ENCODE measurements at places on chromosomes 7 and 10.

GRCh38 chr10:102701272-102701671 lies 12.9 kb downstream of the ARL3 start:
- DNase-seq = no peak

DNA sequence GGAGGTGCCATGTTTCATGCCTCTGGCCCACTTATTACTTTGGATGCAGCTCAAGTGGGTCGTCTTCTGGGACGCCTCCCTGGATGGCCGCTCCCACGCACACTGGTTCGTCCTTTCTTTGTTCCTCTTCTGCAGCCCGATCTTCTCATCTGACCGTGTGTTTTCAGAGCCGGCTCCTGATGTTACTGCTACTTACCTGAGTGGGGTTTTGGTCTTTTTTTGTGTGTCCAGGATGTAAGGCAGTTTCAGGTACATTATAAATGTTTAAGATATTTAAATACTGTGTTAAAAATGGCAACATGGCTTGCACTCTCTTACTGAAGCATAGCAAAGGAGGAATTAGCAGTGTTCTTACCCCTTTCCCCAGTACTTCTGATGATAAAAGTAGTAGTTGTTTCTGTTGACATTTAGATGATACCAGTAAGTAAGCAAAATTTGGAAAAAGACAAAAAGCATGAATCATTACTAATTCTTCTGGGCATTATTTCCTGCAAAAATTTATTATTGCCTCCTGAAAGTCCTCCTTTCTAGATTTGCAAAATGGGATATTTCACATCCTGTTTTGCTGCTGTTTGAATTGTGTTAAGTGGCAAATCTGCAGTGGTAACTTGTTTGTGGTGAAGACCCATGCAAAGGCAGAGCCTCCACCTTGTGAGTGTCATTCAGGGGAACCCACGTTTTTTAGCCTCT lies 59.4 kb downstream of the SHH start:
- no peak for DNase-seq

DNA sequence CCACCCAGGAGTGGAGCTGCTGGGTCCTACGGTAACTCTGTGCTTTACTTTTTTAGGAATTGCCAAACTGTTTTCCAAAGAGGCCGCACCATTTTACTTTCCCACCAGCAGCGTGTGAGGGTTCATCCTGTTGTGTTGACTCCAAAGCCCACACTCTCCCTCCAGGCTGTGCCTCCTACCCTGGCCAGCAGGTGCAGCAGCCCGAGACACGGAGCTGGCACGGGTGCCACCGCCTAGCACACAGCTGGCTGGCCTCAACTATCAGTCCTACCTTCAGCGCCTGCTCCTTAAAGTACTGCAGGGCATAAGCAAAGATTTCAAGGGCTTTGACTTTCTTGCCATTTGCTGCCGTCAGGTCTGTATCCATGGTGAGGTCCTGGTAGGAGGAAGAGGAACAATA lies 44.0 kb downstream of the HSPA12A start:
- no peak for DNase-seq

DNA sequence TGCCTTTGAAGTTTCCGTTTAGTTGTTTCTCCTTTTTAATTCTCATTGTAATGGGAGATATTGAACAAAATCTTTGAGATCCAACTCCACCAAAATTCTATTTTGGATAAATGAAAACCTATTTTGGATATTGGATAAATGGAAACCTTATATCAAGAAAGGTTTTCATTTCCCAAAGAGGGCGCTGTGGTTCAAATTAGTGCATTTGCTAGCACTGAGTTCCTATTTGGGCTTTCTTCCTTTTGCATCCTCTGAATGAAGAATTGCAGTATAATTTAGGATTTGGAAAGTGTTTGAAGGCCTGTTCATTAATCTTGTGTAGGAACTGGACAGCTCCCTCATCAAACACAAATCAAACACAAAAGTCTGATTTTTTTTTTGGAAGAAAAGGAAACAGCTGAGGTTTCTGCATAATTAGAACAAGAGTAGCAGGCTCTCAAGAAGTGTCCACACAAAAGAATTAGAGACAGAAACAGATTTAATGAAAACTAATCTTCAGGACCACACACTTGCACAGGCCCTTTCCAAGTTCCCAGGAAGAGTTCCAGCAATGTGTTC lies 80.8 kb upstream of the KLF14 start:
- DNase-seq = no peak

- DNase-seq = no peak
These were observed 52.5 kb upstream of the VKORC1L1 start for GRCh38 chr7:65820287-65820950.

DNA sequence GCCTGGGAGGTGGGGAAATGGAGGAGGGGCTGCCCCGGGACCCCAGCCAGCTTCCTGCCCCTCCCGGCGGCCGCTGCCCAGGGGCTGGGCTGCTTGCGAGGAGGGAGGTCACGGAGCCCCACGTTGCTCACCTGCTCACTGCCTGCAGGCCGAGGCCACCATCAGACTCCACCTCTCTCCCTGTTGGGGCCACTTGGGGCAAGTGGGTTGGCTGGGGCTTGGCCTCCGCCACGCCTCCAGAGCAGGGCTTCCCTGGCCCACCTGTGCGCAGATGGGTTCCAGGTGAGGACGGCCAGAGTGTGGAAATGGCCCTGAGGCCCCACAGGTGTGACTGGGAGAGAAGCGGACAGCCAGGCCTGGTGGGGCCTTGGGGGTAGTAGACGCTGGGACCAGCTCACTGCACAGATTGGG lies 82.8 kb upstream of the DIP2C start:
- no peak for DNase-seq

- DNase-seq = no peak
These were observed 443.7 kb downstream of the GLRX3 start for GRCh38 chr10:130579913-130580312.

GRCh38 chr7:14418633-14419032 lies 429.2 kb upstream of the ETV1 start:
- no peak for DNase-seq

- DNase-seq = no peak
These were observed 27.5 kb upstream of the FIGNL1 start for GRCh38 chr7:50477640-50478039.

- no peak for DNase-seq
These were observed 8.7 kb downstream of the GALNTL5 start for GRCh38 chr7:151964951-151965350.
